ENCODE measurements at places on chromosomes 4 and X.

- no peak for DNase-seq
Observed at GRCh38 chrX:85213792-85214530, 29.6 kb downstream of the SATL1 start.

DNA sequence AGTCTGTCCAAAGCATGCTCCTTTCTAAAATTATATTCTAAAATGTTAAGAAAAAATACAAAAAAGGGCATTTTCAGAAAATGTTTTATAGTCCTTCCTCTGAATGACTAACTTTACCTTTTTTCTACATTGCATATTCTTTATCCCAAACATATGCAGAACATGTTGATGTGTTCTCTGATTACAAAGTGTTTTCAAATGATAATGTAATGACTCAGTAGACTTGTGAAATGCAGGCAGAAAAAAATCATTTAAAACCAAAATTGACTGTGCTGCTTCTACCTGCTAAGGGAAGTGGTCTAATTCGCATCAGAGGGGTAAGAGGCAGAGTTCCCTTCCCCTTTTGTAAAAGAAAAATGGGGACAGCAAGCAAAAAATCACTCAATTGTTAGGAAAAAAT, 22.7 kb upstream of the YTHDC1 start:
- DNase-seq, result no peak

- no peak for DNase-seq
Observed at GRCh38 chr4:113832803-113833202, 71.3 kb upstream of the CAMK2D start.

DNA sequence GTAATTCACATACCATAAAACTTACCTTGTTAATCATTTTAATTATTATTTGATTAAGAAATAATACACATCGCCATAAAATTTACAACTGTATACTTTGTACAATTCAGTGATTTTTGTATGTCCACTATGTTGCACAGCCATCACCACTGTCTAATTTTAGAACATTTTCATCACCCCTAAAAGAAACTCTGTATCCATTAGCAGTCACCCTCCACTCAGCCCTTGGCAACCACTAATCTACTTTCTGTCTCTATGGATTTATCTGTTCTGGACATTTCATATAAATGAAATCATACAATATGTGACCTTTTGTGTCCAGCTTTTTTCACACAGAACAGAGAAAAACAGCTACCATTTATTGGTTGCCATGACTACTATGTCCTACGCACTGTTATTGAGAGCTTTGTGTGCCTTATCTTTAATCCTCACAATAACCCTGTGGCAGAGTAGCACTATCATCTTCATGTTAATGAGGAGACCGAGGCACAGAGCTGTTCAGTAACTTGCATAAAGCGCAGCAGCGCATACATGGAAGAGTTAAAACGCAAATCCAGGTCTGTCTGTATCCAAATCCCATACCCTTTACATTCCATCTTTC, 64.6 kb upstream of the PAGE1 start:
- no peak for DNase-seq

DNA sequence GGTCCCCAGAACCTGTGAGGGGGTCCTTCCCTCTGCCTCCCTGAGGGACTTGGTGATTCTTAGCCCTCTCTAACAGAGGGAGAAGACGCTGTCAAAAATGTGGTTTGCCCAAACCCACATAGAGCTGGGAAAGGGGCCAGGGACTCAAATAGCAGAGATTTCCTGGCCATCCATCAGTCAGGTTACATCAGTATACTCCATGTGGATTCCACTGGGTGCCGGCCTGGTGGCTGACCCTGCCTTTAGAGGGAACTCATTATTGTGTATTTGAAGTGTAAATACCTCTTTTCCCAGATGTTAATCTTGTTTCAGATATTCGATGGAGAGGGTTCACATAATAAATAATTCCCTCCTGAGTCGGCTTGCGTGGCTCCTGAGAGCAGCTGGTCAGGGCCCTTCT, 130.3 kb downstream of the TBL1X start:
- DNase-seq, result no peak

DNA sequence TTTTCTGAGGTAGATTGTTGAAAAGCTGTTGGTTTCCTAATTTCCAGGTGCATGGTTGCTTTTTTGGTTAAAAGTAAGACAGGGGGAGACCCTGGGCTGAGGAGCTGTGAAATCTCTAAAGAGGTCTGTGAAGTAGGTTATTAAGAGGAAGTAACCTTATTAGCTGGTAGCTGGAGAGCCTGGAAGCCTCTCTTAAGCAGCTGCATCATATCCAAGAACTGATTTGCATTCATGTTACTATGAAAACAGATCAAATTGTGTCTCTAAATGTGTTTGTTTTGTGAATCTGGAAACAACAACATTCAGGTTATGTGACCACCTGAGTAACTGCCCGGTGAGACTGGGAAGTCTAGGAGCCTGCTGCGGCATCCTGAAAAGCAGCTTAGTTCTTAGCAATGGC, 54.1 kb downstream of the ARHGAP10 start:
- DNase-seq, result no peak

- no peak for DNase-seq
Observed at GRCh38 chrX:44903830-44904530, 31.0 kb downstream of the KDM6A start.

DNA sequence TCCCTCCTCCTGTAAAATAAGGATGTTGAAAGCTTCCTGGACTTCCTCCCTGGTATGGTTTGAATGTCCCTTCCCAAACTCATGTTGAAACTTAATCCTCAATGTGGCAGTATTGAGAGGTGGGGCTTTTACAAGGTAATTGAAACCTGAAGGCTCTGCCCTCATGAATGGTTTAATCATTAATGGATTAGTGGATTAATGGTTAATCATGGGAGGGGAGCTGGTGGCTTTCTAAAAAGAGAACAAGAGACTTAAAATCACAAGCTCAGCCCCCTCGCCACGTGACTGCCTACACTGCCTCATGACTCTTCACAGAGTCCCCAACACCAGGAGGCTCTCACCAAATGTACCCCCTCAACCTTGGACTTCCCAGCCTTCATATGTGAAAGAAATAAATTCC, 124.6 kb upstream of the ANXA3 start:
- no peak for DNase-seq

- no peak for DNase-seq
Observed at GRCh38 chrX:126338916-126339315, 172.8 kb upstream of the DCAF12L2 start.

- DNase-seq, result no peak
Observed at GRCh38 chr4:124631760-124632159, 80.8 kb downstream of the ANKRD50 start.

DNA sequence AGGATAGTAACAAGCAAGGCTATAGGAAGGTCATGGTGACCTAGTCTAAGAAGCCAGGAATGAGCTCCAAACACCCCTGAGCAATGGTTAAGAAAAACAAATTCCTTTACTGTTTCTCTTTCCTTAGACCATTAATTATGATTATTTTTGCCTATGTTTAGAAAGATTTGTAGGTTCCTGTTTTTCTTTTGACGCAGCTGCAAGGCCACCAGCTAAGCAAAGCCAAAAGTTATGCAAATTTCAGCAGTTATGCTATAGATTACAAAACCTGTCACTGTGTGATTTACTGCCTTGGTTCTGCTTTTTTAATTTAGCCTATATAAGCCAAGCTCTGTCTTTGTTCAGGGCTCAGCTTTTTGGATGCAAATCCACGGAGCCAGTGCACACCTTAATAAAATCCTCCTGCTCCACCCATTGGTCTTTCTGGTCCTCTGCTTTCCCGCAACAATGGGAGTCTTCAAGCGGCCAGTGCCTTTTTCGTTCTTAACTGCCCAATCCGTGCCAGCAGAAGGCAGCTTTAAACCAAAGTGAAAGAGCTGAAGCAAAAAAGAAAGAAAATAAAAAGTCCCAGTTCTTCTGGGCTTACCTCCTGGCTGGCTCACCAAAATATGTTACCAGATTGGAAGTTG, 1.4 kb upstream of the CEP135 start:
- no peak for DNase-seq

DNA sequence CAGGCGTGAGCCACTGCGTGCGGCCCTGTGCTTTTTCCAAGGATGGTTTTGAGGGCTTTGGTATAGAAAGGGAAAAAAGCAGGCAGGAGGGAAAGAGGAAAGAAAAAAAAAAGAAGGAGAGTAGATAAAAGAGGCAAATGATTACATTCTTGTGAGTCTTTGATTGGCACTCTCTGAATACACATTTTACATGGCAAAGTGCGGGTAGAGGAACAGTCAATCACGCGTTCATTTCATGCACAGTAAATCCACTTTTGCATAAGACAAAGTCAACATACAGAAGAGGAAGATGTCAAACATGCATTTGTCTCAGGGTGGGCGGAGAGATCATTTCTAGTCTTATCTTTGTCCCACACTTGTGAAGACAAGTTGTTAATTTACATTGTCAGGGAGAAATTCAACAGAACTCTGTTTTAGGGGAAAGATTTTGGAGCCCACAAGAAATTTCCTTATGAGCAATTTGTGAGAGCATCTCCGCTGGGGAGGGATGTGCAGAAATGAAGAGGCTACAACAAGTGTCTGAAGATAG, 183.2 kb downstream of the DHRSX start:
- no peak for DNase-seq

DNA sequence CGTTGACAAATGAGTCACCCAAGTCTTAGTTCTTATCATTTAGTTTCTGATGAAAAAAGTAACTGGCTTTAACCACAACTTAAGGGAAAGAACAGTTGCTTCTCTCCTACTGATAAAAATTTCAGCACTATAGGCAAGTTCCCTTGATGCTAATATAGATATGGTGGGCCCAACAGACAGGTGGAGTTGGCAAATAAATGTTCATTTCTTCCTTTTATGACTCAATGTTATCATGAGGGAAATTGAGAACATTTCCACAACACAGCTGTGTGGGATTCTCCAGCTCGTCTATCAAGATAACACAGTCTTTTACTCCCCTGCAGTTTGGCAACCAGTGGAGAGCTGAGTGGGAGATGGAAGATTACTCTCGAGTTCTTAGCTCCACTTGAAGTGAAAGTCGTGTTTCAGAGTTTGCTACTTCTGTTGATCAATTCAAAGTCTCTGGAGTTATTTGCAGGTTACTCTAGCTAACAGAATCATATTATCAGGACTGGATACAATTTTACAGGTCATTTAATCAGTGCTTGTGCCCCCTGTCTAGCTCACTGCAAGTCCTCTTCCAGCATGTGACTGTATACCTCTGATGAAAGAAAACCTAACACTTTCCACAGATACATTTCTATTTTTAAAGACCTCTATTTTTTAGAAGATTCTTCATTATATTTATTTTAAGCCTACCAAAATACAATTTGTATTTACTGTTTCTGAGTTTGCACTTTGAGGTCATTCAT, 270.6 kb upstream of the GK2 start:
- no peak for DNase-seq

- no peak for DNase-seq
Observed at GRCh38 chr4:138052806-138053632, 189.1 kb downstream of the SLC7A11 start.

- DNase-seq, result no peak
Observed at GRCh38 chrX:13752646-13753045, 18.1 kb downstream of the OFD1 start.

GRCh38 chr4:99165978-99166377, 21.9 kb upstream of the ADH4 start:
- no peak for DNase-seq

DNA sequence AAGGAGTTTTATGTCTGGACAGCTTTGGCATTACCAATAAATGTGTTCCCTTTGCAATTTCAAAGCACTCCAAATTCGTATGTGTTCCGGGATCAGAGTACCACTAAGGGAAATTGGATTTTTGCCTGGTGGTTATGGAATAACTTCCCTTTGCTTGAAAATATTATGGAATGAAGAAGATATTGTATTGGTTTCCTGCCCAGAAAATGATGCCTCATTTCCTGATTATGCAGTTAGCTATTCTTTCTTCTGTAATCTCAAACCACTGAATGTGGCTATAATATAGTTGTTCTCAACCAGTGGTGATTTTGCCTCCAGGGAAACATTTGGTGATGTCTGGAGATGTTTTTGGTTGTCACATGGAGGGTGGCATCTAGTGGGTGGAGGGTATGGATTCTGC, 142.9 kb downstream of the PCDH7 start:
- no peak for DNase-seq

DNA sequence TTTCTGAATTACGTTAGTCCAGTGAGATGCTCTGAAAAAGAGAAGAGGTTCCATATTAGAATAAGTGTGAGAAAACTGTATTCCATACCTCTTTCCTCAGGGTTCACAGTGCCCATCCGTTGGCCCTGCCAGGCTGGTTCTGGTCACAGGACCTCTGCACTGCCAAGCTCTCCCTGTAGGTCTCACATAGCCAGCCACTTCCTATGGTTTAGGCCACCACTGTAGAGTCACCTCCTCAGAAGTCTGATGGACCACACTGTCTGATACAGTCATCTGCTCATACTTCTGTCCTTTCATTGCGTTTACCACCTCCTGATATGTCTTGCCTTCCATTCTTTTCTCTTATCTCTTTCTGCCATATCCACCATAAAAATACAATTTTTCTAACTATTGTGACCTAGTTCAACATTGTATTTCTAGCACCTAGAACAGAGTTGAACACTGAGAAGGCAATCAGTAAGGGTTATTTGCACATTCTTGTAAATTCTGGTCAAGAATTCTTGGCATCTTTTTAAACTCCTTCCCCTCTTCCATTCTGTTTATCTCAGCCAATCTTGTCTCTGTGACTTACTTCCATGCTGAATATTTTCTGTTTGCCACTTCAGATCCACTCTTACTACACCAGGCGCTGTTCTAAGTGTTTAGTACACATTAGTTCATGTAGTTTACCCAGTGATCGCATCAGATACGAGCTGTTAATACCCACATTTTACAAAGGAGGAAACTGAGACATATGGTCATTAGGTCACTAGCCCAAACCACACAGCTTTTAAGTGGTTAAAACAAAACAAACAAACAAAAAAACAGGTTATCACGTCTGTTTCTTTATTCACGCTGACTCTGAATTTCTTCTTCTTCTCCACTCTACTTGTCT, 125.6 kb downstream of the CBR4 start:
- no peak for DNase-seq

DNA sequence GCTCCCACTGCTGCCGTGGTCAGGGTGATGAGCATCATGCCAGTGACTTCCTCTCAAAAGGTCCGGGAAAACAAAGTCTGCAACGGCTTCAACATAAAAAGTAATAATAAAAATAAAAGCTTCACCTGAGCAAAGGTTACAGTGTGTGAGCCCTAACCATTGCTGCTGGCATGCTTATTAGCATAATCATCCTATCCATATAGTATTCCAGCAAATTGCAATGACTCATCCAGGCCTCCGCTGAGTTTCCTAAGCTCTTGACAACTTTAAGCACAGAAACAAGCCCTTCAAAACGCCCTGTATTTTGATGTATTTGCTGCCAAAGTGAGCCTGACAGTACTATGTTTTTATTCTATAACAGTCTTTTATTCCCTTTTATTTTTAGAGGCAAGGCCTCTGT, 100.5 kb downstream of the AASDH start:
- no peak for DNase-seq

GRCh38 chr4:94307231-94307871, 35.3 kb downstream of the HPGDS start:
- DNase-seq, result no peak
